ENCODE measurements at places on chromosomes 12 and 14.

DNA sequence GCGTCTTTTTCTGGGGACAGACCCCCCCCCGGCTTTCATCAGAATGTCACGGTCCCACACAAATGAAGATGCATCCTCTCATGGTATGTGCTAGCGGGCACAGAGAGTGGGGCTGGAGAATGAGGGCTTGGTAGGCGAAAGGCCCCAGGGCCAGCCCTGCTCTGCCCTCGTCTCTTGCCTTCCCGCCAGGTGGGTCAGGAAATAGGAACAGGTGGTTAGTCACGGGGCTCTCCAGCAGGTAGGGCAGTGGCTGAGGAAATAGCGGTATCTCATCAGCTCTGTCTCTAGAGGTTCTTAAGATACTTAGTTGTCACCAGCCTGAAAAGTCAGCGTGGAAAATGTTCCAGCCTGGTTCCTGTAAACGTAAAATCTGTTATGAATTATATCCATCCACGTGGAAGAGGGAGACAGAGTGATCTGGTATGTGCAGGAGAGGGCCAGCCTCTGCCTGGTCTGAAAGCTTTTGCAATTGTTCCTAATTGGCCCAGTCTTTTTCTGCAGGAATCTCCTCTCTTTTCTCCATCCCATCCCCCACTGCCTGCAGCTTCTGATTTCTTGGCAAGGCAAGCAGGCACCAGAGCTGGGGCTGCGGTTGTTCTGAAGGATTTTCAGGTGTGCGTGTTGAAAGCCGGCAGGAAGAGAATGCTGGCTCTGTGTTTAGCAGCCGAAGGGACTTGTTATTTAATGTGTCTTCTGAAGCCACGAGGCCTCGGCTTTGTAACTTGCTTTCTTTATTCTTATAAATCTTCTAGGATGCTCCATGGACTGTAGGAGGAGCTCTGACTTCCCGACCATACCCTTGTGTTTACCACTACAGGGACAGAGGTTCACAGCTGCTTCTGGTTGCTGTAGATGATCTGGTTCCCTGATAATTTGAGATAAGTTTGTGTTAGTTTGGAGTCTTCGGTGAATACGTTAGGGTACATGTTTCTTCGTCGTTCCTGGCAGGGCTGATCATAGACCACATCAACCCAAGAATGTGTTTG lies 131.1 kb downstream of the CACNA1C start:
- DNase-seq = no peak

- DNase-seq = no peak
Observed at GRCh38 chr14:26414103-26414502, 183.7 kb downstream of the NOVA1 start.

DNA sequence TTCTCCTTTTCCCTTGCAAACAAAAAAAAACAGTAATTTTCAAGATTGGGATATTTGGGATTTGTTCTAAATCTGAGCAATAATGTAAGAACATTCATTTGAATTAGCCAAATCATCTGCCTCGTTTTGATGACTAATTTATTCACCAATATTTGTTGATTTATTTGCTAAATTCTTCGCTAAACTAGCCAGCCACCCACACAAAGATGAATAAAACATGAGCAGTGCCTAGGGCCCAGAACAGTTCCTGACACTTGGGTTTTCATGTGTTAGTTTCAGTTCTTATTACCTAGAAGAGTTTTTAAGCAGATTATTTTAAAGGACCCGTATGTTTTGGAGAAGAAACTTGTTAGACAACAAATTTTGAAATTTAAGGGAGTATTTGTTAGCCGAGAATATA lies 1.4 kb downstream of the ETNK1 start:
- no peak for DNase-seq

DNA sequence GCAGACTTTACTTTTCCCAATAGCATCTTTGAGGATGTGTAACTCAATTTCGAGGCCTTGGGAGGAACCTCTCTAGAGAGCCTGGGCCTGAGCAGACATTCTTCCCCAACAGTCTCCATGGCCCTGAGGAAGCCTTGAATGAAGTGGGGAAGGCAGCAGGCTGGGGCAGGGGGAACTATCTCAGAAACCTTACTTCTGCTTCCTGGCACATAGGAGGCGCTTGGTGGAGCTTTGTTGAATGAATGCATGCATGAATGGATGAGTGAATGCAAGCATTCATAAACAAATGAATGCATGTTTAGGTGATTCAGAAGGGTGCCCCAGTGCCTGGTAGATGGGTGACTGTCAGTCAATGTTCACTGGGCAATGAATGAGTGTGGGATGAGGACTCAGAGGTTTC lies 58.3 kb downstream of the GALNT16 start:
- DNase-seq = no peak

DNA sequence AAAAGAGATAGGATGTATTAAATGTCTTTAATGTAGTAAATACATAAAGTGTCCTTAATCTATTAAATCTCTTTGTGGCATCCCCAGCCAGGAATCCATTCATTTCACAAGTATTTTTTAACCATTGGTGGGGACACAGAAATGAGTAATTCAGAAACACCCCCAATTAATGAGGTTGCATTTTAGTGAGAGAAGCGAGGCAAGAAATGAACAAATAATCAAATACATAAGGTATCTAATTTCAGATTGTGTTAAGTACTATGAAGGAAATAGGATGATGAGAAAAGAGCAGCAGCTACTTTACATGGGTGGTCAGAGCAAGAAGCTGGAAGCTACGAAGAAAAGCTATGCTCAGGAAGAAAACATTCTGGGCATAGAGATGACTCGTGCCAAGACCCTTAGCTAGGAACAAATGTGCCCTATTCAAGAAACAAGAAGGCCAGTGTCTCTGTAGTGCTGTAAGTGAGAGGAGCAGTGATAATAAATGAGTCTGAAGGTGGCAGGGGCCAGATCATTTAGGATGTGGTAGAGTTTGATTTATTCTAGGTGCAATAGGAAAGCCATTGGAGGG lies 60.5 kb upstream of the IGF1 start:
- DNase-seq = no peak

GRCh38 chr12:29072631-29073030 lies 76.4 kb upstream of the FAR2 start:
- no peak for DNase-seq

- no peak for DNase-seq
Observed at GRCh38 chr12:64534672-64535199, 75.6 kb upstream of the RASSF3 start.

All from HL-60 (cell line).